ENCODE measurements at places on chromosomes 1 and 21.

DNA sequence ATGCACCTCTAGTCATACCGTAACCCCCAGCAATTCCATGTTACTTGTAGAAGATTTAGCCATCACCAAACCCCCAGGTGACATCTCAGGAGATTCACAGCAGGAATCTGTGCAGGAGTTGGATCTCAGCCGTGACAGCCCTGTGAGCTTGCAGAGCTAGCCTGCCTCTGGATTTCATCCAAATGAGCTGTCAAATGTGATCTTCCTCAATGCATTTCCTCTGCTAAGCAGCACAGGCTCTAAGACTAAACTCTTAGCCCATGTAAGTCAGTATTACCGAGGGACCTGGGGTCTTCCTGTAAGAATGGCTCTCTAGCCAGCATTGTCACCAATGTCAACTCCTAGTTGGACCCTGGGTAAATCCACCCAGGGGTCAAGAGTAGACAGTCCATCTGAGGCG is 41.7 kb downstream of the UMODL1 start:
- DNase-seq, result no peak

- DNase-seq, result no peak
These were observed 415.0 kb upstream of the ESRRG start for GRCh38 chr1:217138173-217138765.

DNA sequence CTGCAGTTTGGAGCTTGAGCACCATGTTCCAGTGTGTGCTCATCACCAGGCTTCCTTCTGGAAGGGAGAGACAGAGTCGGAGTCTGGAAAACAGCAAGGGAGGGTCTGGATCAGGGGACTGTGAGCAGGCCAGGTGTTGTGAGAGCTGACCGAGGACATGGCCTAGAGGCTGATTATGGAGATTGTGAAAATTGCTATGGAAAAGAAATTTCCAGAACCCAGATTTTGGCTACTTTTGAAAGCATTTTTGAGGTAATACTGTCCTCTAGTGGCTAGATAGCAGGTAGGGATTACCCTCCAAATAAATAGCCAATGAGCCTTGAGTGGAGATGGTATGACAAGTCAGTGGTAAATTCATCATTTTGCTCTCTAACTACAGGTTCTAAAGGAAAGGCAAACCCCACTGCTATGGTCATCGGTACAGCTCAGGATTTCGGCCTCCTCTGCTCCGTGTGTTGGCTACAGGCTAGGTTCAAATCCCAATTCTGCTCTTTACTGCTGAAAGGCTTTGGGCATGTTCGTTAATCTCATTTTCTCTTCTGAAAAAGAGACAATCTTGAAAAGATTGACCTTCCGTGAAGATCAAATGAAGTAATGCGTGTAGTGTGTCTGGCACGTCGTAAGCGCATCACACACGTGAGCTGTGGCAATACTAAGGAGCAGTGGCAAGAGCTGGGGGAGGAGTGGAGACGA is 1.0 kb upstream of the HAO2 start:
- peak; percentile 20 for DNase-seq

- no peak for DNase-seq
These were observed 5.8 kb downstream of the OR6P1 start for GRCh38 chr1:158564608-158565007.

GRCh38 chr1:117128323-117129079 is 7.0 kb upstream of the TRIM45 start:
- peak; percentile 67 for DNase-seq

DNA sequence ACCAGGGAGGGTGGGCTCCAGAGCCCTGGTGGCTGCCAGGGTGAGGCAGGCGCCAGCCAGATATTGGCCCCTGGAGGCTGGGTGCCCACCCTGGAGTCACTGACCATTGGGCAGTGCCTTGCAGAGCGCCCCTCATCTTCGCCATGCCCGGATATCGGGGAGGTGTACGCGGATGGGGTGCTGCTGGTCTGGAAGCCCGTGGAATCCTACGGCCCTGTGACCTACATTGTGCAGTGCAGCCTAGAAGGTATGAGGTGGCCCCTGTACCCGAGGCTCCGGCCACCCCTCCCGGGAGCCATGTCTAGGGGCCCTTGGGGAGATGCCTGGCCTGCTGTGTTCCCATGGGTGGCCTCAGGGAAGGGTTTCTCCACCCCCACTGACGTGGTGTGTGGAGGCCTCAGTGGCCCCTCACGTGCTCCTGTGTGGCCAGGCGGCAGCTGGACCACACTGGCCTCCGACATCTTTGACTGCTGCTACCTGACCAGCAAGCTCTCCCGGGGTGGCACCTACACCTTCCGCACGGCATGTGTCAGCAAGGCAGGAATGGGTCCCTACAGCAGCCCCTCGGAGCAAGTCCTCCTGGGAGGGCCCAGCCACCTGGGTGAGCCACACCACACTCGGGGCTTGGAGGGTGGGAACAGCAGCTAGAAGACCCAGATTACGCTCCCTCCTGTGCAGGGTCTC is 30.9 kb downstream of the TRIM11 start:
- DNase-seq, result no peak

DNA sequence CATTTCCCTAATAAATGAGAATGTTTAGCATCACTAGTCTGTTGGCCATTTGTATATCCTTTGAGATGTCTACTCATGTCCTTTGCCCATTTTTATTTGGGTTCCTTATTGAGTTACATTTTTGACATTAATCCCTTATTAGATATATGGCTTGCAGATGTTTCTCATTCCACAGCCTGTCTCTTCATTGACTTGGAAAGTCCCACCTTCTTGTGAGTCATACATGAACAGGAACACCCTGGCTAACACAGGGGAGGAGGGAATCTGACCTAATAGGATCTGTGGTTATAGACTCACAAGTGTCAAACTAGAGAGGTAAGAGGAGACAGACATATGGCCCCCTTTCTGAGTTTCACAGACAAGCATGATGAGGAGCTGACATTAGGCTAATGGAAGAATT is 11.5 kb downstream of the ZP4 start:
- no peak for DNase-seq

DNA sequence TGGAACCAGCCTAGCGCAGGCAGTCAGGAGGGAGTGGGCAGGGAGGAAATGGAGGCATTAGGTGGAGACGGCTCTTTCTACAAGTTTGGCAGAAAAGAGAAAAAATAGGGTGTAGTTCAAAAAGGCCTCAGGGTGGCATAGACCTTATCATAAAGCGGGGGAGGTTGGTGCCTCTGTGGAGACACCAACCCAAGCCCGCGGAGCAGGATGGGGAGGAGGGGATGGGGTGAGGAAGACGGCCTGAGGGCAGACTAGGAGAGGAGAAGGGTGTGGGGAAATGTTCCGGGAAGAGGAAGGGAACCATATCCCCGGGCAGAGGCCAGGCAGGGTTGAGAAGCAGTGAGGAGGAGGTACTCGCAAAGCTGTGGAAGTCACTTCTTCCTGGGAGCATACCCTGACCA is 17.4 kb upstream of the SHE start:
- peak; percentile 78 for DNase-seq

DNA sequence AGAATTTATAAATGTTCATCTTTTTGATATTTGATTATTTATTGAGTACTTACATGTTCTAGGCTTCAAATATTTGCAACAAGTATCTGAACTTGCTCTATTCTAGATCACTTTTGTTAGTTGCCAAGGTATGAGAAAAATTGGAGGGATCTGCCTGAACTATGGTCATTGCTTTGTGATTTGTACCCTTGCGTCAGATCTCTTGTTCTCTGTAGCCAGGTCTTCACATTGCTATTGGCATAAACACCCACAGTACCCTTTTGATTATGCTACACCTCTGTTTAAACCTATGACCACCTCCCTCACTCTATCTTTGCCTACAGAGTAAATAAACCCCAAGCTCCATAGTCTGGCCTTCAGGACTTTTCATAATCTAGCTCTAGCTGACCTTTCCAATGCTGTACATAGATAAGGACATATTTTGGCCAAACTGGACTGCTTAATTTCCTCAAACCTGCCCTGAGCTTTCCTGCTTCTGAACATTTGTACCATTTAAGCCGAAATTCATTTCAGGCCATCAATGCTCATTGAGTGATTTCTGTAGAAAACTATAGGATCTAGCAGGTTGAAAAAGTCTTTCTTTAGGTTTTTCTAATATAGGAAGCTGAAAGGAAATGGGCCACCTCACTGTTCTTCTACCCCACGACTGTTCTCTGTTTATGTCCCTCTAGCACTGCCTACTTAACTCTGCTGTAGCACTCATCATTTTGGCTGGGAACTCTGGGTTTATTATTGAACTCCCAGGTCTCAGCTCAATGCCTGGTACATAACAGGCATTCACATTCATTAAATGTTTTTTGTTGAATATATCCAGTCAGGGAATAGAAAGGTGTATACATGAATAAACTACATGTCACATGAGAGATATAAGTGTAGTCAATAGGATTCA is 84.9 kb downstream of the PPP1R12B start:
- no peak for DNase-seq

DNA sequence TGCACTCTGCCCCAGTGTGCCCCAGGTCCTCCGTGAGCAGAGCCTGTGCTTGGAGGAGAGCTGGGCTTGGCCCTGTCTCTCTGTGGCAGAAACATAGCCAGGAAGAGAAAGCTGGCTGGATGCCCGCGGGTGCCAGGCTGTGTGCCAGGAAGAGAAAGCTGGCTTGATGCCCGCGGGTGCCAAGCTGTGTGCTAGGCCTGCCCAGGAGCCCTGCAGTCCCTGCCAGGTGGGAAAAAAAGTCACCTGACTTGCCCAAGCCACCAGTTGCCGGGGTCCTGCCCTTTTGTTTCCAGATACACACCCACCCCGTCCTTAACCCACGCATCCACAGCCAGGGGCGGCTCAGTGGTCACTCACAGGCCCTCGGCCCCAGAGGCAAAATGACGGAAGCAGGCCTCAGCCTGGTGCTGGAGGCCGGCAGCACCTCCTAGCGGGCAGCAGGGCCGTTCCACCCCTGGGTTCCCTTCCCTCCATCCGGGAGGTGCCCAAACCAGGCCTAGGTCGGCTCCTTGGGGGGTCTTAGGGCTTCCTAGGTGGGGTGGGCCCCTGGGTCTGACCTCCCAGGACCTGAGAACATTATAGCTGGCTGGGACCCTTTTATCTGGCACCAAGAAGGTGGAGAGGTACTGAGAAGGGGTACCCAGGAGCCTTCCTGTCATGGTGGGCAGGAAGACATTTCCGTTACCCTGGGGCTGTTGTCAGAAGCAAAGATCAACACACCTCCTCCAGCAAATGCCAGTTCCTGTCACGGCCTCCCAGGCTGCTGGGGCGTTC is 9.1 kb downstream of the ITGB2 start:
- DNase-seq, result peak; percentile 93

- no peak for DNase-seq
These were observed 129.7 kb upstream of the FAM72C start for GRCh38 chr1:144101397-144102045.

GRCh38 chr1:205370780-205371179 is 14.1 kb upstream of the KLHDC8A start:
- no peak for DNase-seq

GRCh38 chr1:231107600-231108326 is 54.1 kb upstream of the TRIM67 start:
- DNase-seq, result no peak

DNA sequence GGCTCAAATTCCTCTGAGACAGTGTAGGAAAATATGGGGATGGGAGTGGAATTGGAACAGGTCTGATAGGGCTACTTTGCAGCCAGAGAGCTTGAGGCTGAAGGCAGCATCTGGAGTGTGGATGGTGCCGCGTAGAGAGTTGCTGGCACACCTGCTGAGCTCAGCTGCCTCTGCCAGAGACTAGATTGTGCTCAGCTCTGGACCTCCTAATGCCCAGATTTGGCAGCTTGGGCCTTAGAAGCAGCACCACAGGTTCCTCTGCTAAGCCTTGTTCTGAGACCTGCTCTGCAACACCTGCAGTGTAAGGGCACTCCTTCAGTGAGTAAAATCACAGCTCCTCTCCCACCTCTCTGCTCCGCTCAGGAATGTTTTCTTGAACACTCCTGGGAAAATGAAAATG is 23.3 kb downstream of the ACOT11 start:
- DNase-seq, result no peak

- no peak for DNase-seq
These were observed 12.6 kb downstream of the CREG1 start for GRCh38 chr1:167541003-167541402.

DNA sequence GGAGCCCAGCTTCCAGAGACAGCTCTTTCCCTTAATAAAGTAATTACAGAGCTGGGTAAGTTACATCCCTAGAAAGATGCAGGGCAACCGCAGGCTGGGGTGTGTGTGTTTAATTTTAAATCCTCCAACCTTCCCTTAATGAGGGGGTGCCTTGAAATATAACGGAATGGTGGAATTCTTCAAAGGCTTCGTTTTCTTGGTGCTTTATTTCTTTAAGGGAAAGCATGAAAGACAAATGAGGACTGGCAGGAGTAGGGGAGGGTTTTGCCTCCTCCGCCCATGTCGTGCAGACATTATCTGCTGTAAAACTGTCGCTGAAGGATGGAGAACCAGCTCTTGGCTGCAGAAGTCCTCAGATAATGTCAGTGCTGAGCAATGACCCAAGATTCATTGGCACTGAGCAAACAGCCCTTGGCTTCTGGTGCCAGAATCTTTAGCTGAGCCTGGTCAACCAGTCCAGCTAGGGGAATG is 15.5 kb downstream of the SLC6A17 start:
- no peak for DNase-seq

DNA sequence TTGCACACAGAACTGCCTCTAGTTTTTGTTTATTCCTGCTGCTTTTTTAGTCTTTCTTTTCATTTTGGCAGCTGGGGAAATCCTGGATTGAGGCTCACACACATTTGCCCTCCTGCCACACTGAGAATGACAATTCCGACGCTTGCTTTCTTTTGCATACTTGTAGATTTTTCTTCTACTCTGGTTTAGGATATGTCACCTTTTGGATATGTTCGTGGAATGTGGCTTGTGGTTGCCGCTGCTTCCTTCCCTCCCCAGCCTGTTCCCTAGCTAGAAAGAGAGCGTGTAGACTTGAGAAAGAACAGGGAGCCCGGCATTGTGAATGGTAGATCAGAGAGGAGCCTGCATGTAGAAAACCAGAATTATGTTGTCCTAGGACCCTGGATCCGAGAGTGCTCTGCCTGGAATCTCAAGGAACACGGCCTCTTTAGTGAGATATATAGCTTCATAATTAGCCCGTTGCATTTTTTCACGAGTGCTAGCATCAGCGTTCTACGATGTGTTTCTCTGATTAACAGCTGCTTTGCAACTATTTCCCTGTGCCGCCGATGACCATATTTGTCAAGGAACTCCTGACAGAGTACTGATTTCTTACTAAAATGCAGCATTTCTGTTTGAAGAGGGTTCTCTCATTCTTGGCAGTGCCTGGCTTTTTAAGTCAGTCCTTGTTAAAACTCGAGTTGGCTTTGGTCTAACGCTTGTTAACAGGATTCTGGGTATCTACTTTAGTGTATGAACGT is 56.2 kb downstream of the PEX14 start:
- no peak for DNase-seq

GRCh38 chr1:161427733-161428516 is 60.2 kb upstream of the CFAP126 start:
- DNase-seq, result peak; percentile 74

DNA sequence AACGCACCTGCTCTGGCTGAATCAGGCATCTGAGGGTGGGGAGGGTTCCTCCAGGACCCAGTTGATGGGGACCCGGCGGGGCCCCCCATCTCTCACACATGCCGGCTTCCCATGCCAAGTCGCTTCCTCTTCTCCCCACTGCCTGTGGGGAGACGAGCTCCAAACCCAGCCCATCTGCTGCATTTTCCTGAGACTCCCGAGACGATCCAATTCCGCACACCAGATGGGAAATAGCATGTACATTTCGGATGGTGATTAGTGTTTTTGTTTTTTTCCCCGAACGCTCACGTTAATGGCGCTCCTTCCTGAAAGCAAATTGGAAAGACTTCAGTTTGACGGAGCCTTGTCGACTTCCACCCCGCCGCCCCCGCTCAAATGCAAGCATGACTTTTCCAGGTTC is 13.2 kb upstream of the GRIK3 start:
- no peak for DNase-seq

GRCh38 chr1:6911974-6912373 is 126.7 kb downstream of the CAMTA1 start:
- DNase-seq, result no peak

Measured in hematopoietic multipotent progenitor cell treated with erythropoietin and hydrocortisone succinate and interleukin-3 and kit ligand, for 8 days (in vitro differentiated cells).